ENCODE measurements at places on chromosomes 5 and 9.

DNA sequence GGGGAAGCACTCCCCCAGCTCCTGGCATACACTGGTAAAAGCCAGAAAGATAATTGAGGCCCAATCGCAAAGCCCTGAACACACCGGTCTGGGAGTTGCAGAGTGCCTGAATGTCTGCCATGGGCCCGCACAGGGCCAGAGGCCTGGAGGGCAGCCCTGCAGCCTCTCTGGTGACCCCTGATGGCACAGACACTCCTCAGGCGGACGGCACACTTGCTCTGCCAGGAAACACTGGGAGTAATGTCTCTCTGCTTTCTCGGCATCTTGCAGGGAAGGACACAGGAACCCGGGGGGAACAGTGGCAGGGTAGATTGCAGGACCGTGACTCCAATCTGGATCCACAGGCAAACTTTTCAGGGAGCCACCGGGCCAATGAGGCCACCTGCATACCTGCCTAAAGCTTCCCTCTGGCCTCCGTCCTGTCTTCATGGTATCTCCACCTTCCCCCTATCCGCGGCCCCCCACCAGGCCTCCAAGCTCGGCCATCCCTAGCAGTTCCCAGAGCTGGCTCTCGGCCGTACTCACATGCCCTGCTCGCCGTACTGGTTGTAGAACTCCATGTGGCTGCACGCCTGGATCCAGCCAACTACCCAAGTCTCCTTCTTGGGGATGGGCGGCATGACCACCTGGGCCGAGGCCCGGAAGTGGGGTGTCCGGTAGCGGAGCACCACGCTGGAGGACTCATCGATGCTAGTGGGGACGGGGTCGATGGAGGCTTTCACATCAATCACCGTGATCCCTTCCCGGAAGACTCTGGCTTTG, 797 bp downstream of the FAM78A start:
- DNase-seq, result no peak

- peak; percentile 69 for DNase-seq
These were observed 460 bp downstream of the DMRTA1 start for GRCh38 chr9:22446950-22447617.

GRCh38 chr5:136886608-136887007, 521.3 kb upstream of the TRPC7 start:
- no peak for DNase-seq

DNA sequence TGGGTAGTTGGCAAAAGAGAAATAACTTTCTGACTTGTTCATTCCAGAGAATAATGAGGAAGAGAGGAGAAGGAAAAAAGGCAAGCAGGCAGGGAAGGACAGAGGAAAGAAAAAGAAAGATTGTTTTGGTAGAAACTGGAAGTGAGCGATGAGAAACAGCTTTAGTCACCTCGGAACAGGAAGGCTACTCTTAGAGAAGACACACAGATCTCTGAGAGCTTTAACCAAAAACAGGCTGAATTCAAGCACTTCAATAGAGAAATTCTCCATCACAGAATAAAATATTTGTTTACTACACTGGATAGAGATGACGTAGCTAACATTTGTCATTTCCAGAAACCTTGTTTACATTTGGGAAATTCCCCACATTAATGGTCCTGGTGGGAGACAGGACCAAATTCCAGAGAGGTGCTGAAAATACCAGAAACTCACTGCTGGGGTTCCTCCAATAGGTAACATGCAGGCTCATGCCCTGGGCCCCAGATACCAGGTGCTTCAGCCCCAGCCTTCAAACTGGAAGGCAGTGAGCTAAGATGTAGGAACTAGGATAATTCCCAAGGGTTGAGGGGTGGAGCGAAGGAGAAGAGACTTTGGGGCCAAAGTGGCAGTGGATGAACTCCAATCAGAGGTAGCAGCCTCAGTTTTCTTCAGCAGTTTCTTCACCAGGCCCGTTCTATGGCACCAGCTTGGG, 227.7 kb upstream of the GRAMD2B start:
- DNase-seq, result no peak

DNA sequence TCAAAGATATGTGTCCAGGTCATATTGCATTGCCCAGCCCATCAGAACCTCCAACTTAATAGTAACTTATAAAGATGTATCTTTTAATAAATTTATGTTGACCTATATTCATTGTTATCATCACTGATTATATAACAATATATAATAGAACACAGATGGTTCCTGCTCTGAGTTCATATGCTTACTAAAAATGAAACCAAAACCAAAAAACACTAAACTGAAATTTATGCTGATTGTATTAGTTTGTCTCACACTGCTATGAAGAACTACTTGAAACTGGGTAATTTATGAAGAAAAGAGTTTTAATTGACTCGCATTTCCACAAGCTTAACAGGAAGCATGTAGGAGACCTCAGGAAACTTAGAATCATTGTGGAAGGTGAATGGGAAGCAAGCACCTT, 462.5 kb upstream of the TYRP1 start:
- no peak for DNase-seq

- no peak for DNase-seq
These were observed 427.7 kb downstream of the PRELID2 start for GRCh38 chr5:145407300-145408047.

- DNase-seq, result no peak
These were observed 56.7 kb upstream of the CXCL14 start for GRCh38 chr5:135635451-135635850.

- DNase-seq, result no peak
These were observed 50.4 kb downstream of the SPATA31C2 start for GRCh38 chr9:88087906-88088305.

GRCh38 chr5:131329286-131329560, 65.4 kb downstream of the CDC42SE2 start:
- DNase-seq, result no peak

GRCh38 chr9:4541856-4542255, 51.6 kb downstream of the SLC1A1 start:
- DNase-seq, result no peak

DNA sequence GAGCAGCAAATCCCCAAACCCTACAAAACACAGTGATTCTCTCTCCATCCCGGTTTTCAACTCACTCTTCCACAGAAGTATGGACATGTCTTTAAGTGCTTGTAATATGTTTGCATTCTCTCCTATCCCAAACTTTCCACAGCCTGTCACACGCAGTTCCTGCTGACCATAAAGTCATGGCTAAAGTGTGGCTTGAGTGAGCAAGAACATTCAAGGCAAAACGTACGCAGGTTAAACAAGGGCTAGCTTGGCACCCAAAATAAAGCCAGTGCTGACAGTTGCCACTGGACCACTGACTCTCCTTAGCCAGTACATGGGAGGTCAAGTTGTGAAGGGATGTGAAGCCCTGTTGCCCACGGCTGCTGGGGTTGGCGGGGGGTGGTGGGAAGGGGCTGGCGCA, 211.1 kb upstream of the IRX1 start:
- DNase-seq, result no peak

GRCh38 chr9:133881671-133882381, 110.3 kb downstream of the VAV2 start:
- DNase-seq, result peak; percentile 63

DNA sequence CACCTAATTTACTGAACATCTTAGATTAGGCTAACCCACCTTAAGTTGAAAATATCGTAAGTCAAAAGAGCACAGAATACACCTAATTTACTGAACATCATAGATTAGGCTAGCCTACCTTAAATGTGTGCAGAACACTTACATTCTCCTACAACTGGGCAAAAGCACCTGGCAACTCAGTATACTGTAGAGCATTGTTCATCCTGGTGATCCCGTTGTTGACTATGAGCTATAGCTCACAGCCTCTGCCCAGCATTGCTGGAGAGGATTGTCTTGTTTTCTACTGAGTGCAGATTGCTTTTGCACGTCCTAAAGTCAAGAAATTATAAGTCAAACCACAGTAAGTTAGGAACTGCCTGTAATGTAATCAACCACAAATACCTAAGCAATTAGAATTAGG, 531.8 kb upstream of the CDH6 start:
- DNase-seq, result no peak

GRCh38 chr5:120449501-120449900, 14.6 kb upstream of the PRR16 start:
- DNase-seq, result no peak

- no peak for DNase-seq
These were observed 1085.6 kb upstream of the WWC1 start for GRCh38 chr5:167205881-167206280.

GRCh38 chr9:36873247-36873875, 160.7 kb downstream of the PAX5 start:
- no peak for DNase-seq

DNA sequence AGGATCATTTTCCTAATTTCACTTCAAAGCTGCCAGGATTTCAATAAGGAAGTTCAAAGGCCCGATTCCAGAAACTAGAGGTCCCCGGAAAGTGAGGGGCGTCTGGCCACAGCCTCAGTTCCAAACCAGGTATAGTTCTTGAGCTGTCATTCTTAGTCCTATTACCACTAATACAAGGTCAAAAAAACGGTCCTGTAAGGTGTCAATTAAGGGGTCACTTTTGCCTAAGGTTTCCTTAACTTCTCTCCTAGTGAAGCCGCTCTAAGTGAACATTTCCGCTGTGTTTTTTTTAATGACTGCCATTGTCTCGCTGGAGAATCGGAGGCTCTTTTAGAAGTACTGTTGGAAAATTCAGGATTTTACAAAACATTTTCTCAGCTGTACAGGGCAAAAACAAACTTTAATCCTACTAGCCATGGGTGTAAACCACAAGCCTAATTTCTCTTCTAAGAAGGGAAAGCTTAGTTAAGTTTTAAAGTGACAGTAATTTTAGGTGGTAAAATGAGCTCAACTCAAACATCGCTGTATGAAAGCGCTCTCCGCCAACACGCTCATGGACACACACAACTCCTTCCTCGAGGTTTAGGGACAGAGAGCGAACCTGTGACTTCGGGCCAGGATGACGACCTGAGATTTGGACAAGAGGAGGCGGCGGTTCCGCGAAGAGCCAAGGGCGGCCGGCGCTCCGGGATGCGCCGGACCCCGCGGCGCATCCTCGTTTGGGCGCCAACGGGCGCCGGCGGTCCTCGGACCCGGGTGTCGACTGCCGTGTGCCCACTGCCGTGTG, 76.7 kb upstream of the IFNE start:
- no peak for DNase-seq

DNA sequence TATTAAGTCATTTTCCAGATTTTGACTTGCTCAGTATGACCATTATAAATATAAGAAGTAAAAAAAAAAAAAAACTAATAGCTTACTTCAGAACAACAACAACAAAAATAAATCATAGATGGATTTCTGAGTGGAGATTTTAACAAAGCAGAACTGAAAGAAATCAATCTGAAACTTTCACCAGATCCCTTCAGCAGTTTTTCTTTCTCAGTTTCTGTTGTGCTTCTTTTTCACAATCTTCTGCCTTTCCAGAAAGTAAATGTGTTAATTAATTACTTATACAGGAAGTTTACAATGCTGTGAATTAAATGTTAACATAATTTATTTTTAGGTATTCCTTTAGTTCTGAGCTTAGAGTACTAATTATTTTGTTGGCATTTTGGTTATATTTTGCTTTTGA, 73.5 kb downstream of the CHSY3 start:
- DNase-seq, result no peak

GRCh38 chr9:4299005-4299795, 668 bp downstream of the GLIS3 start:
- DNase-seq, result no peak

DNA sequence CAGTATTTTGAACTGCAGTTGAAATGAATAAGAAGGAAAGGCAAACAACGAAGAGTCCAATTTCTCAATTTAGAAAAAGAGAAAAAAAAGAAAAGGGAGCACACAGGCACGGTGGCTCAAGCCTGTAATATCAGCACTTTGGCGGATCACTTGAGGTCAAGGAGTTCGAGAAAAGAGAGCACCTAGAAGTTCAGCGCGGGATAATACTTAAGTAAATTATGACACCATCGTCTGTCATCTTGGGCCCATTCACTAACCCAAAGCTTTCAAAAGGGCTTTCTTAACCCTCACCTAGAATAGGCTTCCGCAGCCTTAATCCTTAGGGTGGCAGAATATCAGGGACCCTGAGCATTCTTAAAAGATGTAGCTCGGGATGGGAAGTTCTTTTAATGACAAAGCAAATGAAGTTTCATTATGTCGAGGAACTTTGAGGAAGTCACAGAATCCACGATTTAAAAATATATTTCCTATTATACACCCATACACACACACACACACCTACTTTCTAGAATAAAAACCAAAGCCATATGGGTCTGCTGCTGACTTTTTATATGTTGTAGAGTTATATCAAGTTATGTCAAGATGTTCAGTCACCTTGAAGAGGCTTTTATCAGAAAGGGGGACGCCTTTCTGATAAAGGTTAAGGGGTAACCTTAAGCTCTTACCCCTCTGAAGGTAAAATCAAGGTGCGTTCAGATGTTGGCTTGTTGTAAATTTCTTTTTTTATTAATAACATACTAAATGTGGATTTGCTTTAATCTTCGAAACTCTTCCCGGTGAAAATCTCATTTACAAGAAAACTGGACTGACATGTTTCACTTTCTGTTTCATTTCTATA, 602 bp upstream of the CD274 start:
- DNase-seq, result no peak

DNA sequence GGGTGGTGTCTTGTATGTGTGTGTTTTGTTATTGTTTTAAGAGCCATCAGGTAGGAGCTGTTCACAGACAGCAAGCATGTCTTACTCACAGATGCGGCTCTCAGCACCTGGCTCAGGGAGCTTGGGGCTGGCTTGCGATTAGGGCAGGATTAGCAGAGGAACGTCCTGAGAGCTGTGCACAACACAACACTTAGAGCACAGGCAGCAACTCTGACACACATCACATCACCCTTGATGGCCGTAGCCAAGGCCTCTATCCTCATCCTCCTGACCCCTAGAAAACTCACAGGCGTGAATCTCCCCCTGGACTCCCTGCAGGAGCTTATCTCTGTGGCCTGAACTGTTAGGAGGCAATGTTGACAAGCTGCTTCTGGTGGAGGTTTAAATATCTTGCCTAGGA, 7.1 kb upstream of the IL17B start:
- DNase-seq, result no peak

DNA sequence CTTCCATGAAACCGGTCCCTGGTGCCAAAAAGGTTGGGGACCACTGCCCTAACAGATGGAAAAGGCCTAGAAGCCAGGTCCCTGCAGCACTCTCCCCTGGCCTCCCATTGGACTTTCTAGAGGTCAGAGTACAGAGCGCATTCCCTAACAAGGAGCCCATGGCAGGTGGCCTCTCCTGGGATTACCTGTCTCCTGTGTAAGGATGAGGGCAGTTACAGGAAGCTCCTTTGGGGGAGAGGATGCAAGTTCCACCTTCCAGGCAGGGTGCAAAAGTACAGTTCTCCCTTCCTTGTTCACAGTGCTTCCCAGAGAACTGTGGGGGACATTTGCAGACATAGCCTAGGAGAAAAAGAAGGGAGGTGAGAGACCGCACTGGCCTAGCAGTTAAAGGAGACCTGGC, 62.4 kb downstream of the SLC36A1 start:
- no peak for DNase-seq
